ENCODE measurements at places on chromosomes 16 and 17.

GRCh38 chr17:43021741-43022512 lies at the start of gene VAT1:
Gene VAT1, minus strand, starts transcription at chr17:43022385. Its CDS starts 63 bp downstream, at chr17:43022322.
- DNase-seq, result peak; percentile 80

GRCh38 chr16:56306690-56307533 lies 115.6 kb downstream of the GNAO1 start:
- DNase-seq, result no peak

DNA sequence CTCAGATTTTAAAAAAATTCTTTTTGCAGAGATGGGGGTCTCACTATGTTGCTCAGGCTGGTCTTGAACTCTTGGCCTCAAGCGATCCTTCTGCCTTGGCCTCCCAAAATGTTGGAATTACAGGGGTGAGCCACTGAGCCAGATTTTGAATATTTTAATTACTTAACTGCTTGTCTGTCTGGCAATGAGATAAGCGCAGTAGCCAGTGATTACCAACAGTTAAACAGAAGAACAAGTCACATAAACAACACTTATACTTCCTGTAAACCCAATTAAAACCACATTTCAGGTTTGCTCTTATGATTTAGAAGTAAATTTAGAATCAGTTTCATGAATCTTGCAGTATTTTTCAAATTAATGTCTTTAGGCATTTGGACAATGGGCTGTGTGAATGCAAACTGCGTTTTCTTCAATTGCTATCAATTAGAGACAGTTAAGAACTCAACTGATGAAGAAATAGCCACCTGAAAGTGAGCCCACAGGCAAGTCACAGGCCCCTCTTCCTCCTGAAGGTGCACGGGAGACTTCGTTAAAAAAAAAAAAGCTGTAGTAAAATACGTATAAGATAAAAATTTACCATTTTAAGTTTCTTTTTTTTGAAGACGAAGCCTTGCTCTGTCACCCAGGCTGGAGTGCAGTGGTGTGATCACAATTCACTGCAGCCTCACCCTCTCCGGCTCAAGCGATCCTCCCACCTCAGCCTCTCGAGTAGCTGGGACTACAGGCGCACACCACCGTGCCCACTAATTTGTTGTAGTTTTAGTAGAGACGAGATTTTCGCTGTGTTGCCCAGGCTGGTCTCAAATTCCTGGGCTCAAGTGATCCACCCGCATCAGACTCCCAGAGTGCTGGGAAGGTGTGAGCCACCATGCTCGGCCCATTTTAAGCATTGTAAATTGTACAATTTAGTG lies 73.0 kb downstream of the PITPNC1 start:
- no peak for DNase-seq

- no peak for DNase-seq
Observed at GRCh38 chr16:57959121-57959520, 11.8 kb downstream of the CNGB1 start.

DNA sequence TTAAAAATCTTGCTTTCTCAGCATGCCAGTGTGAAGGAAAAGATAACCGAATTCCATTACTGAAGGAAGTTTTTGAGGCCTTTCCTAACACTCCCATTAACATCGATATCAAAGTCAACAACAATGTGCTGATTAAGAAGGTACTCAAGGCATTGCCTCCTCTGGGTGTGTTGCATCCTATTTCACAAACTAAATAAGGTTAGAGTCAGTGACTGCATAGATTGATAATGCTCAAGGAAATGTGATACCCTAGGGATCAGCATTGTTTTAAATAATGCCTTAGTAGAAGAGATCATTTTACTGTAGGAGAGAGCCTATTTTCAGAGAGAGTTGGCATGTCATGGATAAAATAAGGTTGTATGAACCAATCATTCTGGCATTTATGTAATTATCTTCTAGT lies 36.8 kb downstream of the GDPD1 start:
- DNase-seq, result no peak

GRCh38 chr17:6969323-6969726 lies 26.5 kb upstream of the ALOX12 start:
- DNase-seq, result no peak

GRCh38 chr16:89375686-89376085 lies 114.7 kb downstream of the ANKRD11 start:
- DNase-seq, result no peak

DNA sequence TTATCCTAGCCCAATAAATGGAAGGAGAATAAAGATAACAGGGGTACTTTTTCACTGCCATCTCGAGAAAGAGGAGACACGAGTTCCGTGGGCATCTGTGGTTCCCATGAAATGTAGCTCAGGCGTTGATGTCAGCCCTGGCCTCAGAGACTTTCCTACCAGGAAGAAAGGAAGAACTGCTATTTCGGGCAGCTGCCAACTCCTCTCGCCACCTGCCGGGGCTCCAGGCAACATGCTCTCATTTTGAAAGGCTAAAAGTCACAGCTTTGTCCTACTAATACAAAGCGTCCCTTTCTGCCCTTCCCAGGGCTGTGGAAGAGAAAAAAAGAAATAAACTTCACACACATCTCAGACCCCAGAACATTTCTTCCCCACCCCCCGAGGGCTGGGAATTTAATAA lies 65.8 kb downstream of the DHRS7C start:
- no peak for DNase-seq

- DNase-seq, result no peak
Observed at GRCh38 chr16:23957287-23957686, 121.5 kb downstream of the PRKCB start.

GRCh38 chr16:70769131-70769530 lies 31.8 kb downstream of the VAC14 start:
- no peak for DNase-seq

DNA sequence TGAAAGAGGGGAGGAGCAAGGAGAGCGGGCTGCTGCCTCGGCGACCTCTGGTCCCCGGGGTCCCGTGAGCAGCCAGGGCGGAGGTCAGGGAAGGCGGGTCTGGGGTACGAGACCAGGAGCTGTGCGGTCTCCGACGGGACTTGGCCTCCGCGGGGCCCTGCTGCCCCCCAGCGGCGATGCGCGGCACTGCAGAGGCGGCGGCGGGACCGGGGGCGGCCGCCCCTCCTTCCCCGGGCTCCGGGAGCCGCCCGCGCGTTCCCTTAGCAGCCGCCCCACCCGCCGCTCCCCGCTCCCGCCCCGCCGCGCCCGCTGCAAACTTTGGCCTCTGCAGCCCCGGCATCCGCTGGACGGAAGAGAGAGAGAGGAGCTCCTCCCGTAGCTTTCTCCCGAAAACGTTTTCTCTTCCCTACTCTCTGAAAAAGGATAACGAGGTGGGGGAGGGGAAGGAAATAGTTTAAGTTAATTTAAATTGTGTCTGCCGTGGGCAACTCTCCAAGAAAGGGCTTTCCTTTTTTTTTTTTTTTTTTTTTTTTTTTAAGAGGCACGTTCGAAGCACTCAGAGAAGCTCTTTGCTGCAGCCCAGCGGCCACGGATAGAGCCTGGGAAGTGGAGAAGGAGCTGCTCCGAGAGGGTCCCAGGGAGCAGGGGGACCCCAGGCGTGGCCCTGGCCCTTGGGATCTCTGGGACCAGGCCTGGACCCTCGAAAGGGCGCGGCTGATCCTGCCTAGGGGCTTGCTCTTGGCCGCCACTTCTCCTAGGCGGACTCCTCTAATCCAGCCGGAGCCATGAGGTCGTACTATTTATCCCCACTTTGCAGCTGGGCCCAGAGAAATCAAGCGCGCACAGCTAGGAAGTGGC lies 43.2 kb downstream of the C16orf82 start:
- peak; percentile 74 for DNase-seq

GRCh38 chr16:83676086-83676485 lies 131.7 kb upstream of the HSBP1 start:
- DNase-seq, result no peak

GRCh38 chr17:79829004-79829403 lies 10.2 kb downstream of the CBX4 start:
- no peak for DNase-seq

- no peak for DNase-seq
Observed at GRCh38 chr16:56125922-56126321, 65.4 kb upstream of the GNAO1 start.

DNA sequence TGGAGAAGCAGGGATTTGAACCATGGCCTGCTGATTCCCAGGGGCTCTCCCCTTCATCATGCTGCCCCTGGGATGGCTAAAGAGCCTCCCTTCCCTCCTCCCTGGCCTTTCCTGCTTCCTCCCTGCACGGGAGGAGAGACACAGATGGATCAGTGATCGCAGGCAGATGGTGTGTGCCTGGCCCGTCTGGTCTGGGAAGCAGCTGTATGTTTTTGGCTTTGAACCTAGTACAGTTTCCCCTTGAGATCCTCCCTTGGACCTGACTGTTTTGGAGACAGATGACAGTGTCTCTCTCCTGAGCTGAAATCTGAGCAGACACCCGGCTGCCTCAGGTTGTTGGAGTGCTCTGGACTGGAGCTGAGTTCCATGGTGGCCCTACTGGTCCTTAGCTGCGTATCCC lies 29.0 kb upstream of the ATP2C2 start:
- DNase-seq, result no peak

Measured in cardiac fibroblast (primary cell).